NCI-H1417 (cell line): ENCODE measurements at places on chromosomes 16 and 17.

GRCh38 chr16:89707695-89708094, 6.2 kb upstream of the SPATA2L start:
- DNase-seq = no peak

GRCh38 chr16:931626-932500, 38.9 kb downstream of the LMF1 start:
- peak; percentile 92 for DNase-seq

DNA sequence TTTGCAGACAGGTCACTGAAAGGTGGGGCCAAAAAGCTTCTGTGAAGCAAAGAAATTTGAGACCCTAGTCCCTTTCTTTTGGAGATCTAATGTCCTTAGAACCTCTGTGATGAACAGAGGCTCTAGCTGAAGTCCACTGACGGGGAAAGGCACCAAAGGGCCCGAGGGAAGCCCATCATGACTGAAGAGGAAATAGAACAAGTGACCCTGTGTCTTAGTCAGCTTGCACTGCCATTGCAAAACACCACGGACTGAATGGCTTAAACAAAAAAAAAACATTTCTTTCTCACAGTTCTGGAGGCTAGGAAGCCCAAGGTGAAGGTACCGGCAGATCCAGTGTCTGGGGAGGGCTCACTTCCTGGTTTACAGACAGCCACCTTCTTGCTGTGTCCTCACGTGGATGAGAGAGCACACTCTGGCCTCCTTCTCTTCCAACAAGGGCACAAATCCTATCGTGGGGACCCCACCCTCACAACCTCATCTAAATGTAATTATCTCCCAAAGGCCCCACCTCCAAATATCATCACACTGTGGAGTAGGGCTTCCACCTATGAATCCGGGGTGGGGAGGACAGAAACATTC, 24.3 kb upstream of the ASGR2 start:
- no peak for DNase-seq

GRCh38 chr17:78583091-78583490, 5.9 kb upstream of the DNAH17 start:
- DNase-seq = no peak

- DNase-seq = no peak
Measured at GRCh38 chr16:28090646-28091377, 27.3 kb upstream of the GSG1L start.

- no peak for DNase-seq
Measured at GRCh38 chr16:86508028-86508946, 2.0 kb upstream of the FOXF1 start.

DNA sequence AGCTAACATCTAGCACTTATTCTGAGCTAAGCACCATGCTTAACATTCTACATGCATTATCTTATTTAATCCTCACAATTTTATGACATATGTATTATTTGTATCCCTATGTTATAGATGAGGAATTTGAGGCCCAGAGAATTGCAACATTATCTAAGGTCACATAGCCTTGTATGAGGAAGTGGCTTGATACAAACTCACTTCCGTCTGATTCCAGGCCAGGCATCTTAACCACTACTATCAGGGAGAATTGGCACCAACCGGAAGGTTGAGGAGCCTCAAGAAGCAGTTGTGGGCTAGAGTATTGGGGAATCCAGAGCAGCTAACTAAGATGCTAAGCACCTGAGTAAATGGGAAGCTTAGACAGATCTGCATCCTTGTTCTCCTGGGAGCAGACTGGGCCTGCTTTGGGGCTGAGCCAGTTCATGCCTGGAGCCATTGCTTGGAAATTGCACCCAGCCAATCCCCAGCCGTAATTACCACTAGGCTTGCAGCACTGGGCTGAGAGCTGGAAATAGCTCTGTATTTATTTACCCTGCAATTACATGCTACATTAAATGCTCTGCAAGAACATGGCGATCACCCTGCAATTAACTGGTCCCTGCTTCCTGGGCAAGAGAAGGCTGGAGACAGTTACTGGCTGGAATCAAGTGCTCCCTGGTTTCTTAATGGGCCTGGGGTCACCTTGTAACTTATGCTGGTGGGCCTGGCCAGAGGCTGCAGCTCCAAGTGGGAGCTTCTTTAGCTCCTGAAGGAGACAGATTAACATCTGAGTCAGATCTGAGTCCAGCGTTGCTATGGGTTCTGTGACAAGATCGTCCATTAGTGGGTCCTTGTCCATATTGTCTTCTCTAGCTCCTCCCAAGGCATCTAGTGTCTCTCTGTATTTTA, 273.1 kb upstream of the CCL2 start:
- peak; percentile 53 for DNase-seq

DNA sequence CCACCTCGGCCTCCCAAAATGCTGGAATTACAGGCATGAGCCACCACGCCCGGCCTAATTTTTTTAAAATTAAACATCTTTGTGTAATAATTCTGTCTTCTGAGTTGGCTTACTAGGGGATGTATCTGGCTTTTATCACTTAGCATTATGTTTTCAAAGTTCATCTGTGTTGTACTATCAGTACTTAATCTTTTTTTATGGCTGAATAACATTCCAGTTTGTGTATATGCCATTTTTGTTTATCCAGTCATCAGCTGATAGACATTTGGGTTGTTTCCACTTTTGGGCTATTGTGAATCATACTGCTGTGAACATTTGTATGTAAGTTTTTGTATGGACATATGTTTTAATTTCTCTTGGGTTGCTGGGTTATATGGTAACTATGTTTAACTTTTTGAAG, 69.0 kb downstream of the CHD9 start:
- DNase-seq = no peak

DNA sequence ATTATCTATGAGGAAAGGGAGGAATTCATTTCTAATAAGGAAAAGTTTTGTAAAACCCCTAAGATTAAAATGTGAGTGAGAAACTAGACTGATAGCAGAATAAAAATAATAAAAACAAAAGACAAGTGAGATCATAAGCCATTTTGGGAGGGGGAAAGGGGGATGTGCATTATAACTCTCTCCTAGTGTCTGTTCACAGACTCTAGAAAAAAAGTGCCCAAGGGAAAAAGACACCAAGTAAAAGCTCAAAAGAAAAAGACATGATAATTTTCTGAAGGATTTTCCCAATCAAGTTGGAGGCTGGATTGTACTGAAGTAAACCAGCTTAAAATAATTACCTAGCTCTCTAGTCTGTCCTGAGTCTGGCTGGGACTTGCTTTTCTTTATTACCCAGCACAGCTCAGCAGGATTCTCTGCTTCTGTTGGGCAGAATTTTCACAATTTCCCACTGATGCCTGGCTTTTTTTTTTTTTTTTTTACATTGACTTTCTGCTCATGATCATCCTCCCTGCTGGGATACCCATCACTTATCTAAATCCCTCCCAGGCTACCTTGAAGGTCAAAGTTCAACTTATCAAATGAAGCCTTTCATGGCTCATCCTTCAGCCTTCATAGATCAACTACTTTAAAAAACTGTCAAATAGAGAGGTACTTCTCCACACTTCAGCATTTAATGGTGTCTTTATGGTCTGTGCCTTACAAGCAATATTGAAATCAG, 124.2 kb upstream of the KCNJ16 start:
- DNase-seq = peak; percentile 40

DNA sequence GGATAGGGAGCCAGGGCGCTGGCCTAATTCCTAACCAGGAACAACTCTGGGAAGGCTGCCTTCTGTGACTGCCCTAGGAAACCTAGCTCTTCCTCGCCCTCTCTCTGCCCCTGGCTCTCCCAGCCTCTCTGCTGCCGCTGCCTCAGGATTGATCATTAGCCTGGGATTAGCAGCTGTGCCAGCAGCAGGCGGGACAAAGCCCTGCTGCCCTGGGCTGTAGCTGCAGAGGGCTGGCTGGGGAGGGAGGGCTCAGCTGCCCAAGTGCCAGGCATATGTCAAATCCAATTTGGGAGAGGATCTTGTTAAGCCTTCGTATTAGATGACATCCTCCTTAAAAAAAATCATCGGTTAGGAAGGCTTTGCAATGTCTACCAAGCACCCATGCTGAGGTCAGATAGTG, 144.8 kb upstream of the CCL2 start:
- DNase-seq = no peak

DNA sequence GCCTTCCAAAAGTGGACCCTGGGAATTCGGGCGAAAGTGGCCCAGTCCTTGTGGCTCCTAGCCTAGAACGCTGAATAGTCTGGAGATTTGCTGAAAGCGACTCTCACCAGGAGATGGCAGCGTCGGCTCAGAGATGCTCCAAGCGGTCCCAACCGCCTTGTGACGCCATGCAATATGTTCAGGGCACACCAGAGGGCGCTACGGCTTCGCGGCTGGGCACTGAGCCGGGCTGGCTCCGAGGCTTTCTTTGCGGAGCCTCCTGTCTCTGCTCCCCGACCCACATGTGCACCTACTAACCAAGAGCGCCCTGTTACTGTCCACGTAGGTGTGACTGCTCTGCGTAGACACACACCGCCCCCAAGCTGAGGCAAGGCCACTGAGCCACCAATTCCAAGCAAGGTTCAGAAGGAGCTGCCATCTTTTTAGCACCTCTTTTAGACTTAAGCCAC, 36.9 kb downstream of the SYCE1L start:
- peak; percentile 67 for DNase-seq

DNA sequence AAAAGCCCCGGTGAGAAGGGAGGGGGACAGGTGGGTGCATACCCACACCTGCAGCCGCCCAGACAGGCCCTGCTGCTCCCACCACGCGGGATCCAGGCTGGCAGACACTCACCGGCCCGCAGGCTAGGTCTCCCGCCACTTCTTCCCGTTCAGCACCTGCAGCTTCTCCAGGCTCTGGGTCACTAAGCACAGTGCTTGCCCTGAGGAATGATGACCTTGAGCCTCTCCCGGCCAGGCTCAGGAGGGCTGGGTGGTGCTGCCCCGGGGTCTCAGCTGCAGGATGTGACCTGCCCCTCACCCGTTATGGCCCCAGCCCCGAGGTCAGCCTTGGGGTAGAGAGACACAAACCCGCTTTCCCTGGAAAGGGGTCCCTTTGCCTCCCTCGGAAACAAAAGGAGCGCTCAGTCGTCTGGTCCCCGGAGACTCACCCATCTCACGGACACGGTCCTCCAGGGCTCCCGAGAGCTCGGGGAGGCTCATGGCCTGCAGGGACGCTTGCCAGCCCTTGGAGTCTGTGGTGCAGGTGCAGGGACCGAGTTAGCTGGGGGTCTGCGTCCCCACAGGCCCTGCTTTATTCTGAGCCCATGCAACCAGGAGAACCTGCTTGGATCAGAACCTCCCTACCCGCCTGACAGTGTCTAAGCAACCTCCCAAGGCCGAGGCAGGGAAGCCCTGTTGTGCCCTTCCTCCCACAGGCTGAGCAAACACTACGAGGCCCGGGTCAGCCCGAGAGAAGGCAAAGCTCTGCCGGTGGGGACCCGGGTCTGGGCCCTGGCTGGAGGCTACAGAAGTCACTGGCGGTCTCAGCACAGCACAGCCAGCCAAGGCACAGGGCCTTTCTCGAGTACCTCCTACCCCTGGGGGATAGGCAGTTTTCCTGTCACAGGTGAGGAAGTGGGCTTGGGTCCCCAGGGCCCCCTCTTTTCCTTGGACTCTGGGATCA, 3.8 kb downstream of the NUDT16L1 start:
- no peak for DNase-seq

GRCh38 chr16:57486858-57487834, 853 bp upstream of the DOK4 start:
- DNase-seq = no peak

- no peak for DNase-seq
Measured at GRCh38 chr17:56781906-56782305, 51.8 kb downstream of the C17orf67 start.

- no peak for DNase-seq
Measured at GRCh38 chr17:10166176-10166935, 32.0 kb downstream of the GAS7 start.

DNA sequence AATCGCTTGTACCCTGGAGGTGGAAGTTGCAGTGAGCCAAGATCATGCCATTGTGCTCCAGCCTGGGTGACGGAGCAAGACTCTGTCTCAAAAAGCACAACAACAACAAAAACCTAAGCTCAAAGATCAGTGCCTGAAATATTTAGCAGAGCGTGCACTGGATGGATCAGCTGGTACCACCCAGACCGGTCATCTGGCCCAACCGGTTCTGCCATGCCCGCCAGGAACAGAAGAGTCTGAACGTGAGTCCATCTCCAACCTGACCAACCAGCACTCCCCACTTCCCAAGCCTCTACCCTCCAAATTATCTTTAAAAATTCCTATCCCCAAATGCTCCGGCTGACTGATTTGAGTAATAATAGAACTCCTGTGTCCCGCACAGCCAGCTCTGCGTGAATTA, 1.5 kb upstream of the UQCC4 start:
- no peak for DNase-seq

GRCh38 chr17:11924076-11924475, 73.2 kb downstream of the ZNF18 start:
- DNase-seq = no peak

- no peak for DNase-seq
Measured at GRCh38 chr17:67834634-67835033, 9.3 kb downstream of the BPTF start.

DNA sequence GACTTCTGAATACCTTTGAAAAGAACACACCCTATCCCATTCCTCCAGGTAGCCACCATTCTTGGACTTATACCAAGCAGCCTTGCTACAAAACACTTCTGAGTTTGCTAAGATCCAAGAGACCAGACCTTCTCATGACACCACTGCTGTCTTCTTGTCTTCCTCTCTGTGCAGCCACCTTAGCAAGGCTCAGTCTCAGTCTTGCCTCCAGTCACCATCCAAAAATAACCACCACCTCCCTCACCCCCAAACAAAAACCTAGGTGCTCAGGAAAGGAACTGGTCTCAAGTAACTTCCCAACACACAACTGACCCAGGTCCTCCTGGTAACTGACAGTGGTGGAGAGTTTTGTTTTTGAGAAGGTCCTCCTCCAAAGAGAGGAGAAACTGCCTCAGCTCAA, 90.9 kb upstream of the CORO6 start:
- DNase-seq = no peak

DNA sequence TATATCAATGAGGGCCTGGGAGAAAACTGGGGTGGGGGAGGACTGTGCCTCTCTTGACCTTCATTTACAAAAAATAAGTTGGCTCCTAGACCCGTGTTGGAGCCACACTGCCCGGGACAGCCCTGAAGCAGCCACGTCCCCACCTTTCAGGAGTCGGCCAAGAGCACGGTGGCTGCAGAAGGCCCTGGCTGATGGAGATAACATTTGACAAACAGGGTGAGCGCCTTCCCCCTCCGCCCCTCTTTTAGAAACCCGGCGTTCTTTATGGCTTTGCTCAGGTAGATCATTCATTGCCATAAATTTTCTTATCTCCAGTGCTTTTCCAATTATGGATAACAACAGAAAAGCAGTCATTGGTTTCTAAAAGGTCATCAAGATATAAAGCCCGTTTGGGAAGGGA, 398.1 kb upstream of the TNRC6C start:
- DNase-seq = no peak

DNA sequence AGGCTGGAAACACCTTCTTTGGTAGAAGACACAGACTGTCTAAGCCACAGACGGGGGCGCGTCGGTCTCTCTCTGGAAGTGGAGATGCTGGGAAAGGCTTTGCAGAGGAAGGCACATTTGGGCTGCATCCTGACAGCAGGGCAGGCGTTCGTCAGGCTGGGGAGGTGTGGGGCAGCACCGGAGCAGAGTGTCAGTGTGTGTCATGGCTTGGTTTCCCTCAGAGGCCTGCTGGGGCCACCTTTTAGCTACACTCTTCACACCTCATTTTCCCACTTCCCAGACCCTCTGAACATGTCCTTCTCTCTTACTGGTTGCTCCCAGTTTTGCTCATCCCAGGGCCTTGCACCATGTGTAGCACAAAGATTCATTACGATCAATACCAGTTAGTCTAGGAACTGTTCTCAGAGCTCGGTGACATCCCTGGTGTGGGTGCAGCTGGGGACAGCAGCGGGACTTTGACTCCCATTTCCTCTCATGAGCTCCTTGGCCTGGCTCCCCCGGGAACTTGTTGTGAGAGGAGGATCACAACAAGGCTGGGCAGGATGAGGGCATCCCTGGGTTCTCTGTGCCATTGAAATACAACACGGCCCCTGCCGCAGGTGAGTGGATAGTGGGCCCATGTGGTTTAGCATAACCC, 33.1 kb downstream of the SMARCE1 start:
- no peak for DNase-seq
